ENCODE measurements at places on chromosomes 16 and 17. TPM values are rescaled to one million over a fixed set of nuclear protein-coding genes. Genes with fewer than 3 reads are reported as not detected.

TBC1D3I gene
- 0.20 TPM for total RNA-seq

LPO gene
- total RNA-seq, result not detected

SLC35G6 gene
- total RNA-seq, result not detected

PRSS33 gene
- 0.15 TPM for total RNA-seq

C16orf92 gene
- not detected for total RNA-seq

POLDIP2 gene
- total RNA-seq, result 135 TPM

- no peak for DNase-seq
Measured at GRCh38 chr16:12268606-12269005, 292.1 kb downstream of the SNX29 start.

DNA sequence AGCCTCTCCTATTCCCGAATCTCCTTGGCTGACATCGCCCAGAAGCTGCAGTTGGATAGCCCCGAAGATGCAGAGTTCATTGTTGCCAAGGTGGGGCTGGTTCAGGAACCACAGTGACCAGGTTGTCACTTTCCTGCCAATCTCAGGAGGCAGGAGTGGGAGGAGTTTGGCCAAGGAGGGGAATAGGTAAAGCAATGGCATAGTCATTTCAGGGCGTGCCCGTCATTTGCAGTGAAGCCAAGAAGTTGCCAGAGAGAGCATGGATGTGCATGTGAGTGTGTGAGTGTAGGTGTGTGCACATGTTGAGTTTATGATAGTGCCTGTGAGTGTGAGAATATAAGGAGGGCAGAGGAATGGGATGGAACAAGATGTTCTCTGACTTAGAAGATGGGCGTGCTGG, 14.8 kb downstream of the PSMD3 start:
- no peak for DNase-seq

DNA sequence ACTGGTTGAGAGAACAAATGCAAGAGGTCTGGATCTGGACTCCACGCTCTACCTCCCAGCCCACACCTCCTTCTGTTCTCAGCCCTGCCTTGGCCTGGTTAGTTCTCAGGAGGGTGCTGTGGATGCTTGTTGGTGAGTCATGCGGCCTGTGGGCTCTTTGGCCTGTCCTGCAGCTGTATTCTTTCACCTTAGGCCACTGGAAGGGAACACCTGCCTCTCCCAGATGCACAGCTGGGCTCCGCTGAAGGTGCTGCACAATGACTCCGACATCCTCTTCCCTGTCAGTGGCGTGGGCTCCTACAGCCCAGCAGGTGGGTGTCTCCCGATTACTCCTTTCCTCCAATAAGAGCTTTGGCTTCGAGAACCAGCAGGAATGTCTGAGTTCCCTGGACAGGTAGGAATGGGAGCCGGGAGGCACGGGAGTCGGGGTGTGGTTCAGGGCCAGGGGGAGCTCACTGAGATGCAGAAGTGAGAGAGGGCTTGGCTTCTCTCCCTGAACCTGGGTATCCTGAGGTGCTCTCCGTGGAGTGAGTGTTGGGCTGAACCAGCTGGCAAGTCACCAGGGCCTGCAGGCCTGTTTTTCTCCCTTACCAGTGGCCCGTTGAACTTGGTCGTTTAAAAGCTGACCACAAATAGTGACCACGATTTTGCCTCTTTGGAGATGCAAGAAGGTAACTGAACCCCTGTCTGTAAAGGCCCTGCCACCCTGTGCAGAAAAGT, 85.0 kb downstream of the SNX29 start:
- no peak for DNase-seq

- no peak for DNase-seq
Measured at GRCh38 chr16:77459534-77460254, 24.9 kb upstream of the ADAMTS18 start.

DNA sequence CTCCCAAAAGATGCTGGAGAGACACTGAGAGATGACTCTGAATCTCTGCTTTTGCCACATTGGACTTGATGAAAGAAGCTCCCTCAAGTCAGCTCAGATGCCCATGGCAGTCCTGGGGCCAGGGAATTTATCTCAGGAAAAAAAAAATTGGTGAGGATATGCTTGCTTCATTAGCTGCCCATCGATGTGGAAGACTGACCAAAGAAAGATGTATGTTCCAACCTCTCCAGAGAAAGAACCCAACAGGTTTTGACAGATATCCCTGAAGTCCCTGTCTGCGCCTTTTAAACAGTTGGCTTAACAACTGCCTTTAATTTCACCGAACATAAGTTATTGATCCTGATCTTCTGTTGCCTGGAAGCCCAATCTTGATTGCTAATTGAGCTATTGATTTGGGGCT, 137.4 kb downstream of the TMEM114 start:
- DNase-seq, result no peak

- no peak for DNase-seq
Measured at GRCh38 chr16:23369416-23369815, 67.3 kb downstream of the SCNN1B start.

GRCh38 chr16:54193013-54193664, 93.4 kb downstream of the IRX3 start:
- no peak for DNase-seq

- no peak for DNase-seq
Measured at GRCh38 chr16:47431960-47432359, 28.9 kb downstream of the ITFG1 start.
